Activated CD8-positive, alpha-beta memory T cell treated with anti-CD3 and anti-CD28 coated beads for 1 hour (primary cell): ENCODE measurements at places on chromosomes 3 and 15.

GRCh38 chr3:196186651-196187573 lies 24.3 kb downstream of the ZDHHC19 start:
- DNase-seq: no peak

GRCh38 chr3:174538151-174538550 lies 321.0 kb upstream of the NAALADL2 start:
- no peak for DNase-seq

- DNase-seq: no peak
Measured at GRCh38 chr3:20101041-20101440, 60.8 kb downstream of the KAT2B start.

- peak; percentile 35 for DNase-seq
Measured at GRCh38 chr3:50573566-50574443, 4.5 kb downstream of the HEMK1 start.

DNA sequence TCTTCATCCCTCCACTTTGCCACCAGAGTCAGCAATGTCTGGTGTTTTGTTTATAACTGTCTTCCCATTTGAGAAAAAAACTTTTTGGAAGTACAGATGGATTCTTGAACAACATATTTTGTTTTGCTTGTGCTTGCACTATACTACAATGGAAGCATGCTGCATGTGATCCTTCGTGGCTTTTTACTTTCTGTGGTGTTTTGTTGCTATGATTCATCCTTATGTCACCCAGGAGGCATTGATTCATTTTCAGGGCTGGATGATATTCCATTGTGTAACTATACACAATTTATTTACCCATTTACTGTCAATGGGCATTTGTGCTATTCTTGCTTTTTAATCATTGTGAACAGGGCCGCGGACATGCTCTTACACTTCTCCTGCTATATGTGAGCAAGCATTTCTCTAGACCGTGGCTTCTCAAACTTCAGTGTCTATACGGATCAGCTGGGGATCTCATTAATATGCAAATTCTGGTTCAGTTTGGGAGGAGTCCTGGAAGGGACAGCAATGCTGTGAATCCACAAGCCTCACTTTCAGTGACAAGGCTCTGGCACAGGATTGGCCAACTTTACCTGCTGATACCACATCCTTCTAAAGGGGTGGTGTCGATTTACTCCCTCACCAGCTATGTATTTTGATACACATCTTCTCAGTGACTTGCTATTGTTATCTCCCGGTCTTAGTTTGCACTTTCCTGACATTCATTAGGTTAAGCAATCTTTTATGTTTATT lies 65.9 kb downstream of the POLR2M start:
- no peak for DNase-seq

DNA sequence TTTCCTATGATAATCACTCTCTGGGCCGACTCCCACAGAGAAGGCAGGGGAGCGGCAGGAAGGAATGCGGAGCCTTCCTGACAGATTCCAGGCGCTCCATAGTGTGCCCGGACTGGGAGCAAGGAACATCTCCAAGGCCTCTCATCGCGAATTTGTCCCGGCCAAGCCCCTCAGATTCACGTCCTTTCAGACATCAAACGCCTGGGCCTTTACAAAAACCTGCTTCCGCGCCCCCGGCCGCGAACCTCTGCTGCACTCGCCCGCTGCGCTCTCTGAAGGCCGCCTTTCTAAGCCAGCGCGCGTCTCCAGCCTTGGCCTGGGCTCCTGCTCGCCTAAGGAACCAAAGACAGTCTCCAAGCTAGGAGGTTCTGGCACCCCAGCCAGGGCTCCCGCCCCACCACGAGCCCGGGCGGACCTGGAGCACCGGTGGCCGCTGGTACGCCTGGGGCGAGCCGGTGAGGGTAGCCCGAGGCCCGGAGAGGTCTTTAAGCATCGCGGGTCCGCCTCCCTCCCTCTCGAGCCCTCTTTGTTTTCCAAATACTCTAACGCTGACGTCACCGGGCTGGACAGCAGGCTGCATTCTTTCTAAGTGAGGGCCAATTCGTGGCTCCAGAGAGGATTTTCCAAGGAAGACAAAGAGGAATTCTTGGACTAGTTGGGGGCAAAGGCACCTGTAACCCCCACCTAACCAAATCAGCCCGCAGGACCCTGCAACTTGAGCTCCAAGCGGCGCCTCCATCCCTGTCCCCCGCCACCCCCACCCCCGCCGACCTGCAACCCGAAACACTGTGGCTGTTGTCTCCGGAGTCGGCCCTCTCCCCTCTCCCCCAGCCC lies 759 bp downstream of the AMOTL2 start:
- no peak for DNase-seq

- DNase-seq: no peak
Measured at GRCh38 chr3:69994919-69995318, 4.6 kb upstream of the SAMMSON start.

- no peak for DNase-seq
Measured at GRCh38 chr15:67685008-67685599, 140.2 kb upstream of the SKOR1 start.

DNA sequence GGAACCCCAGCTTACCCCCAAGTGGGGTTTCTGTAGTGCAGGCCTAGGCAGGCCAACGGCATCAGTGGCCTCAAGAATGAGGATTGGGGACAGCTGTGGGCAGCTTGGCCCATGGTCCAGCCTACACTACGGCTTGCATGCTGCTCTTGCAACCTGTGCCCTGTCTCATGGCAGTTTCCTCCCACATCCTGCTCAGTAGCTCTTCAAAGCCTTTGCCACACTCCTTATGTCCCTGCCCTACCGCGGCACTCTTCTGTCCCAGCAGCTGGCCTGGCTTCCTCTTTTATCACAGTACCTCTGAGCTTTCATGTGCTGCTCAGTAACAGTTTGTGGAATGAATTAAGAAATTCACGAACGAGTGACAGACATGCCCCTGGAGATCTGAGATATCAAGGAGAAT lies 431.0 kb downstream of the EPHB1 start:
- no peak for DNase-seq
